ENCODE measurements at places on chromosomes 11 and 22.

GRCh38 chr11:124760205-124760652, 1.9 kb downstream of the ESAM start:
- DNase-seq: no peak

DNA sequence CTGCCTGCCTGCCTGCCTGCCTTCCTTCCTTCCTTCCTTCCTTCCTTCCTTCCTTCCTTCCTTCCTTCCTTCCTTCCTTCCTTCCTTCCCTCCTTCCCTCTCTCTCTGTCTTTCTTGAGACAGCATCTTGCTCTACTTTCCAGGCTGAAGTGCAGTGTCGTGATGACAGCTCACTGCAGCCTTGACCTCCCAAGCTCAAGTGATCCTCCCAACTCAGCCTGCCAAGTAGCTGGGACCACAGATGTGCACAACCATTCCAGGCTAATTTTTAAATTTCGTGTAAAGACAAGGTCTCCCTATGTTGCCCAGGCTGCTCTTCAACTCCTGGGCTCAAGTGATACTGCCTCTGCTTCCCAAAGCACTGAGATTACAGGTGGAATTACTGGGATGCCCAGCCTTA, 328.2 kb upstream of the SORL1-AS1 start:
- DNase-seq: no peak

GRCh38 chr11:46337626-46338345, 9.5 kb upstream of the DGKZ start:
- no peak for DNase-seq

- no peak for DNase-seq
These were observed 15.6 kb downstream of the E2F8 start for GRCh38 chr11:19225123-19225522.

DNA sequence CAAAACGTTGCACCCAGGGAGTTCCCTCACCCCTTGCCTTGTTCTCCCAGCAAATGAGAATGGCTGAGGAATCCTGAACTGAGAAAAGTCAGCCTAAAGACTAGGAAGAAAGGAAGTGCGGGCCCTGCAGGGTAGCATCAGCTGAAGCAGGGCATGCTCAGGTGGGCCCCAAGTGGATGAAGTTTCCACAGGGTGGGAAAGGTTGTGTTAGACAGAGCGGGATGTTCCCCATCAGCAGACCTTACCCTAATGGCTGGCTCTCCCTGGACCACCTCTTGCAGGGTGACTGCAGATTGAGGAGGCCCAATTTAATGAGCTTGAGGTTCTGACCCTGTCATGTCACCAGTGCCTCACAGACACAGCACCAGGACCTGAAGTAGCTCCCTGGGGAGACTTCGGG, 81.5 kb upstream of the MYOD1 start:
- no peak for DNase-seq

GRCh38 chr11:76781046-76781801, 1.9 kb upstream of the TSKU start:
- DNase-seq: no peak

DNA sequence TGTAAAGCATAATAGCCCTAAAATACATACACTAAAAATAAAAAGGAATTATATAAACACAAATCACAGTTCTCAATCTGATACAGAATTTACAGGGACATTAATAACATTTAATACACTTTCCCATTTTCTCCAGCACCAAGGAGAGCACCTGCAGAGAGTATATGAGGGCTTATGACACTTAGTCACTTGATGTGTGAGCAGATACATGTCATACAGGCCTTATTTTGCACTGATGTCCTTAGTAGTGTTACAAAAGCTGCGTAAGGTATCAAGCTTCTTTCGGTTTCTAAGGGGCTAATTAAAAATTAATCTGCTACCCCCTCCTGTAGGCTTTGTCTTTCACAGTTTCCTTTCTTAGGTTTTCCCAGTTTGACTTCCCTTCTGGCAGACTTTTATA, 61.3 kb downstream of the TRIM44 start:
- no peak for DNase-seq

DNA sequence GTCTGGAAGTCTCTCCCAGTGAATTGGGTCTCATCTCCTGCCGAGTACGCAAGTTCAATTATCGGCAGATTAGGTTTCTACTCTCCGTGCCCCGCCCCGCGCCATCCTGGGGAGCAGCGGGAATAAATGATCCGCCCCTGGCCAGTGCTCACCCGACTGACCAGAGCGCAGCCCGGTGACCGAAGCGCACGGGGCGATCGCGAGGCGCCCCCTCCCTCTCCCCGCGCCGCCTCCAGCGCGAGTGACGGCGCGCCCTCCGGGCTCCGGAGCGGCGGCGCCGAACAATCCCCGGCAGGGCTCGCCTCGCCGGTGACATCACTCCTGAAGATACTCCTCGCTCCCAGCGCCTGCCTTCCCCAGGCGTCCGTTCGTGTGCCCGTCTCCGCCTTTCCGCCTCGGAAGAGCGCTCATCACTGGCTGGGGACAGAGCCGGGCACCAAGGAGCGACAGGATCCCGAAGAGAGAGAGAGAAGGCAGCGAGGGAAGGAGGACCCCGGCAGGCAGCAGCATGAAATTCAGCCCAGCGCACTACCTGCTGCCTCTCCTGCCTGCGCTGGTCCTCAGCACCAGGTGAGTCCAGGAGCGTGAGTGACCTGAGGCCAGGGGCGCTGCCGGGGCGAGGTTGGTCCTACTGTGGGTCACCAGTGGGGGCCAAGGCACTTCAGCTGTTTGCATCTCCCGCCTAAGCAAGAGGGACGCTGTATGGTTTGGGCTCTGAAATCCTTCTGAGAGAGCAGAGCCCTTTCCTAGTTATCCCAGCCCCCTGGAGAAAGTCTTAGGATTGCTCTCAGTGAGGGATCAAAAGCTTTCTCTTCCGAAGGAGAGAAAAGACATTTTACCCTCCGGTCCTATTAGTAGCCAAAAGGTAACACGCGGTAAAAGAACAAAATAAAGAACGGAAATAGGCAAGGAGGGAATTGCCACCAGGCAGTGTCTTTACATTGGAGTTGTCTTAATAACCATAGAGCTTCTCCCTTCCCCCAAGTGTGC, at the start of gene LUZP2:
LUZP2 (plus strand) TSS at position 318 of the 990 bp plus-strand sequence.
- no peak for DNase-seq

GRCh38 chr11:27509908-27510307, 3.3 kb upstream of the LIN7C start:
- DNase-seq: no peak

- no peak for DNase-seq
These were observed 741 bp downstream of the CARS1 start for GRCh38 chr11:3056296-3057068.

DNA sequence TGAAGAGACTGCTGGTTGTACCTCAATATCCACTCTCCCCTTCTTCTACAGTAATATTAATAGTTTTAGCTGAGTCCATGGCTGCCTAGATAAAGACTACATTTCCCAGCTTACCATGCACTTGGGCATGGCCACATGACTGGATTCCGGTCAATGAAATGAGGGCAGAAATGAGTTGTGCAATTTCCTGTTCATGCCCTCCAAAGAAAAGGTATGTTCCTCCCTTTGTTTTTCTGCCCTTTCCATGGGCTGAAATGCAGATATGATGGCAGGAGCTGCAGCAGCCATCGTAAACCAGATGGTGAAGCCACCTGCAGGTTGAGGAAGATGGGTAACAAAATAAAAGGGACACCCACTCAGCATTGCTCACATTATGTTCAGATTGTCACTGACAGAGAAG, 15.3 kb upstream of the ELFN2 start:
- DNase-seq: no peak

- DNase-seq: no peak
These were observed 216.3 kb downstream of the FAT3 start for GRCh38 chr11:92440701-92441442.

DNA sequence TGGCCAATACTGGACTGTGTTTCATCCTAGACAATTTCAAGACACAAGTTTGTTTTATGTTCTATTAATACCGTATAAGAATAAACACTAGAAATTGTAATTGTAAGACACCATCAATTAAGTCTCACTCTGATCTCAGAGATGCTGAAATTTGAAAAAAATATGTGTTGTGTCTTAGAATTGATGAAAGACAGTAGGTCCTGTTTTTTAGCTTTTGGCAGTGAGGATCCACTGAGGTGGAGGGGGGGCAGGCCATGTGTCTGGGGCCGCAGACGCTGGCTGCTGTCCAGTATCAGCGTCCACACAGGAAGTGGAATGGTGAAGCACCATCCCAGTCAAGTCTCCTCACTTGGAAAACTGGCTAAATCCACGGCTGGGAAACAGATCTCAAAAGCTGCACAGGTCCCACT, 22.5 kb upstream of the ALG8 start:
- no peak for DNase-seq

- DNase-seq: no peak
These were observed 142.2 kb downstream of the HIPK3 start for GRCh38 chr11:33399421-33399820.

- DNase-seq: no peak
These were observed 17.6 kb downstream of the BLID start for GRCh38 chr11:122098261-122098980.

DNA sequence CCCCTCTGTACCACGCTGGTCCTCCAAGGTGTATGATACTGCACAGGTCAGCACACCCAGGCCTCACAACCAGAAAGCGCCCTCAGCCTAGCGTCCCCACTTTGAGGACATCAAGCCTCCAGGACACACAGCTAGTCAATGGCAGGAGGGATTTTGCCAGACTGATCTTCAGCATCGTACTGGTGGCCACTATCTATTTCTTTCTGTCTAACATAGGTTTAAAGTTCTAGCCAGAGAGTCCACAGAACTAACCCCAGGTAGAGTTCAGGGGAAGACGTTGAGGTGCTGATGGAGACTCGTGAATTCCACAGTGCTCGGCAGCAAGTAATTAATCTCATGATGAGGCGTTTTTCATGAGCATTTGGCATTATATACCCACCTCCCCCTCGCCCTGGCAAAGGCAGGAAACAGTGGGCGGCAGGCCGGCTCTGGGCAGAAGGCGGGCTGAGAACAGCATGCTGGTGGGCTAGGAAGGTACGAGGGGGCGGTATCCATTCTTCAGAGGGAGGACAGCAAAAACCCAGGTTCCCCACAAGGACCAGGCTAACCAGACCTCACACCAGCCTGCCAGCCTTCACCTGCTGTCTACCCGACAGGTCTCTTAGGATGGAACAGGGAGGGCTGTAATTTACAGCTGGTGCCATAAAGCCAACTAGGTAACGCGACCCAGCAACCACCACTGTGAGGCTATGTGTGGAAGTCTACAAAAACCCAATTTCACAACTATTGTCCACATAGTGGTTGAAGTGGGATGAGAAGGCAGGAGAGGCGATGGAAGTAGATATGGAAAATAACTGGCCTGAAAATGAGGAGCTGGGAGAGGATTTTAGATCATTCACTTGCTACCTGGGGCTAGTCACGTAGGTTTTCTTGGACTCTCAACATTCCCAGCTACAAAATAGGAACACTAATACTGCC, 18.5 kb downstream of the MYH9 start:
- no peak for DNase-seq

DNA sequence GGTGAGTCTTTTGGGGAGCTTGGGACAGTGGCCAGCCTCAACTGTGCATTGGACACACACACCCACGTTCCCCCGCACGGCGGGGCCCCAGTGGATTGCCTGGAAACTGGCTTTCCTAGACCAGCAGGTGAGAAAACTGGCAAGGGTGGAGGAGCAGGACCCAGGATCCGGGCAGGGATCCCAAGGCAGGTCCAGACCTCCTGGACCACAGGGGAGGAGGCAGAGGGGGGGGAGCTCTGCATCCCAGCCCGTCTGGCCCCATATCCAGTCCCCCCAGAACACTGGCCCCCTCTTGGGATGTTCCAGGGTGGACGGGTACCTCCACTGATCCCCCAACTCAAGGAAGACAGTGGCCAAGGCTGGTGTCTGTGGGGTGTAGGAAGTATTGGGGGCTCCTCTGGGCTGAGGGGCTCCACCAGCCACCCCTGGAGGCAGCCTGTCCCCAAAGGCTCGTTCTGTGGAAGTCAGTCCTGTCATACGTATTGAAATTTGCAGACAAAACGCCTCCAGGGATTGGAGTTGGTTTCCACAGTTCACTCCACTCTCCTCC, 89.3 kb upstream of the LINC01488 start:
- no peak for DNase-seq

GRCh38 chr11:65855927-65856363, 2.0 kb downstream of the CFL1 start:
- DNase-seq: no peak

DNA sequence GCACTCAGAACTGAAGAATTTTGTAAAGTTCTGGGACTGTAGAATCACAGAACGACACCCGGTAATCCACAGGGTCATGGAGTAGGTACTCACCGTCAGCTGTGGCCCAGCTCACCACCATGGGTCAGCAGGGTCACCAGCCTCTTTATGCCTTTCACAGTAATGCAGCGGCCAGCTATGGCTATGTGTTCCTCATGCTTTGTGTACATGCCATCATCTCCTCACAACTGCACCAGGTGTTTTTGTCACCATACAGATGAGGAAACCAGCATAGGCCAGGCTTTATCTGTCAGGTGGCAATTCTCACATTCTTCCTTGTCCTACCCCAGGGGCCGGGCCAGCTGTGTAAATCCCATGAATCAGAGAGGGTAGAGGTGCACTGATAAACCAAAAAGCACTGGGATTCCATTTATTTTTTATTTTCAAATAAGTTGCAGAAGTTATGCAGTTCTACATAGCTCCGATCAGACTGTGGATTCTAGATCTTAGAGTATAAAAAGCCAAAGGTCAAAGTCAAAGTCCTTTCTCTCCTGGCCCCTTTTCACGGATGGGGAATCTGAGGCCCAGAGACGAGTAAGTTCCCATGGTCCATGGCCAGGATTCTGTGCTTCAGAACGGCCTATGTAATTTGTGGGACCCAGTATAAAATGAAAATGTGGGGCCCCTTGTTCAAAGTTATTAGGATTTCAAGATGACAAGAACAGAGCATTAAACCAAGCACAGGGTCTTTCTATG, 17.5 kb downstream of the TSKU start:
- DNase-seq: no peak

- no peak for DNase-seq
These were observed 47.6 kb upstream of the TEAD1 start for GRCh38 chr11:12626616-12627015.

- no peak for DNase-seq
These were observed 120.0 kb upstream of the SYT13 start for GRCh38 chr11:45405916-45406670.

DNA sequence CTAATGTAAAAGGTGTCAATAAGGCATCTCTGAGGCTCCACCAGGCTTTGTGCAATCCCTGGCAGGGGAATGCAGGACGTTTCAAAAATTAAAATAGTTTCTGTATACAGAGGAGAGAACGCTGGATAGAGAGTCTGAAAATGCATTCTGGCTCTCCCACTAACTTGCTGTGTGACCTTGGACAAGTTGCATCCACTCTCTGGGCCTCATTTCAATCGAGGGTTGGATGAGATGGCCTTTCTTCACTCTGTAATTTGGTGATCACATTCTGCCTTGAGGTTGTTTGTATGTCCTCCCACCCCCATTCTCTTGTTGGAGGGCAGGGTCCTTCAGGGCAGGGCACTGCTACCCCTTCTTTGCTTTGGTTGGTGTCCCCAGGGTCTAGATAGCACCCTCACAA, 78.5 kb downstream of the CACNG2 start:
- DNase-seq: no peak
